Renal cortical epithelial cell (primary cell): ENCODE measurements at places on chromosomes 1 and 21.

DNA sequence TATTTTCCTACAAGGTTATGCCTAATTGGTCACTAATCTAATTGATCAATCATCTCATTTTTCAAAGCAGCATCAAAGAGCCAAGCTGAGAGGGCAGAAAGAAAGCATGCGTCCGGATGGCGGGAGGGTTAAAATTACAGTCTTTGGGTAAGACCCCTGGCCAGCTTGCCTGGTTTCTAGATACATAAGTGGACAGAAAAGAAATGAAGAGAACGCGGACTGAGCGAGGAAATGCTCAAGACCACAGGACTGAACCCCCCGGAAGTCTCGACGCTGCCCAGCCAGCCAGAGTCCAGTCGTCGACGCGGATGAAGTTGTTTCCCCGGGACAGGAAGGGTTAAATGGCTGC, 297.2 kb downstream of the OMA1 start:
- DNase-seq = no peak

- DNase-seq = no peak
These were observed 138.7 kb downstream of the RUNX1 start for GRCh38 chr21:34910396-34910795.

- peak; percentile 90 for DNase-seq
These were observed 325.9 kb downstream of the RPS6KC1 start for GRCh38 chr1:213376862-213377372.

DNA sequence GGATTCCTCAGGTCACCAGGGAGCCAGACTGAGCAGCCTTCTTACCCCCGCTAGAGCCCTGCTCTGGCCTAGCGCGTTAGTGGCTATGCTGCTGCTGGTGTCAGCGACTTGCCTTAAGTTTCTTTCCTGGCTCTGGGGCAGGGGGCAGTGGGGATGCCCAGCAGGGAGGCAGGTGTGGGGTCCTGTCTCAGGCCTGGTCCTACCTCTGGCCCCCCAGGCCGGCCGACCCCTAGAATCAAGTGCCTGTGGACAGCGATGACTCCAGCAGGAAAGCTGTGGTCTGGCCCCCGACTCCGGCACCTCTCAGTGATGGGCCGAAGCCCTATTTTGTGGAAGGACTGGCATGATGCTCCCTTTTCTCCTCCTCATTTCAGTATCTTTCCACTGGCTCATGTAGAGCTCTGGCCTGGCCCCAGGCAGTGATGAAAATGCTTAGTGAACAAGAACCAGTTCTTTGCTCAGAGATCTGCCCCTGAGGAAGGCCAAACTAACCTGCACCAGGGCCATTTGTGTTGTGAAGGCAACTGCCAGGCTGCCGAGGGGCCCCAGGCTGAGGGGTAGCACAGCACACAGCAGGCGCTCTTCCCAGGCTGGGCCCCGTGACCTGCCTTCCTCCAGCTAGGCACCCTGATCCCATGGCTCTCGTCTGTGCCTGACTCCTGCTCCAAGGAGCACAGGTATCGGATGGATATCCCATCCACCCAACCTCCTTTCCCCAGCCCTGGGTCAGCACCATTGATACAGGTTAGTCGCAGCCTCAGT, 23.7 kb downstream of the MRPL37 start:
- no peak for DNase-seq

GRCh38 chr1:179889589-179889988, 7.5 kb downstream of the TOR1AIP1 start:
- DNase-seq = no peak

DNA sequence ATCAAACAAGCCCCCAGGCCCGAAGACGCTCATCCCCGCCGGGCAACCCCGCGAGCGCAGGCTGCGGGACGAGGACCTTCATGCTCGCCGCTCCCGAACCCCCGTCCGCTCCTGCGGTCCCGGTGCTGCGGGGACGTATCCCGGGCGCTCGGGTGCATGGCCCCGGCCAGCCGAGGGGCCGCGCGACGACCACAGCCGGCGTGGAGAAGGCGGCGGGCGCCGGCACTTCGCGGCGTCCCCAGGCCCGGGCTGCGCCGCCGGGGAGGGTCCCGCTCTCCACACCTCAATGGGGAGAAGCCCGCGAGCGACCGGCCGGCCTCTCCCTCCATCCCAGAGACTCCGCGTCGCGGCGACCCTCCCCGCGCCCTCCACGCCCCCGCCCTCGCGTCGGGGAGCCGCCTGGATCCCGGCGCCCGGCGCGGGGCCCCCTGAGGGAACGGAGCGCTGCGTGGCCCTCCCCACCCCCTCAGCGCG, 401 bp downstream of the ERRFI1 start:
- DNase-seq = no peak

DNA sequence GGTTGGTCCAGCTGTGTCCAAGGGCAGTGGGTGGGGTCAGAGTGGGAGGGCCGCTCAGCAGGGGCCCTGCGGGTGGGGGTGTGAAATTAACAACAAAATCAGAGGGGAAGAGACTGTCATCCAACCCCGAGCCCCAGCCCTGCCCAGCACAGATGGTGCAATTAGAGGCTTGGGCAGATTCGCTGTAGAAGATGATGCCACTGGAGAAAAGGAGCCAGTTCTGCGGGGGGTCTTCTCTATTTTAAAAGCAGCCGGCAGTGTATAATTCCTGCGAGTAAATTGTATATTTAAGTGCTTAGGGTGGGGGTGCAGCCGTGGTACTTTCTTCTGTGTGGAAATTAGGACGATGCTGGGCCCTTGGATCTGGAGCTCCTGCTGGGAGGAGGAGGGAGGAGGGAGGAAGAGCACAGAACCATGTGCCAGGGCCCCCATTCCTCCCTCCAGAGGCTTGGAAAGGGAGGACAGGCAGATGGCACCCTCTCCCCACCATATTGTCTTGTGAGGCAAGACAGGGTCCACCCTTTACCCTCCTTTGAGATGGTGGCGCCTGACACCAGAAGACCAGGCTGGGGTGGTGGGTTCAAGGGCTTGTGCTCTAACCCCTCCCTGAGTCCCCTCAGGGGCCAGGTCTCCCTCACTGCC, 89.2 kb downstream of the ACTL8 start:
- DNase-seq = no peak

DNA sequence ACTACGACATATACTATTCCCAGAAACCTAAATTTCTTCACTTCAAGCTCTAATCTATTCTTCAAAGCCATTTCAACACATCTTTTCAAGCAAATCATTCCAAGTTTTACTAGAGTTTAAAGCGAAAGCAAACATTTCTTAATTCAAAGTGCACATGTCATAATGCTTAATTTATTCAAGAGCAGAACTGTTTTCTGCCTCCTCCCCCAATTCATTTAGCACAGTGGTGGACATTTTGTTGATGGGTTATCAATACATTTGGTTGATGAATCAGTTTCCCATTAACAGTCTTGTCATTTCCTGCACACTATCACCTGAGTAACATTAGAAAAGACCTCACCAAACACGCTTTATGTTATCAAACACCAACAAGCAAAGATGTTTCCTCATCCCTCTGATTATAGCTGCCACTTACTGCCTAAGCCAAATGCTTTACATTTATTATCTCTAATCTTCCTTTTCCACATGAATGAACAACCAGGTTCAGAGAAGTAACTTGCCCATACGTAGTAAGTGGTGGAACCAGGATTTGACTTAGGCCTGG, 2.0 kb downstream of the SRSF4 start:
- DNase-seq = peak; percentile 53

- DNase-seq = no peak
These were observed 1.5 kb upstream of the ST6GALNAC5 start for GRCh38 chr1:76865696-76866286.

DNA sequence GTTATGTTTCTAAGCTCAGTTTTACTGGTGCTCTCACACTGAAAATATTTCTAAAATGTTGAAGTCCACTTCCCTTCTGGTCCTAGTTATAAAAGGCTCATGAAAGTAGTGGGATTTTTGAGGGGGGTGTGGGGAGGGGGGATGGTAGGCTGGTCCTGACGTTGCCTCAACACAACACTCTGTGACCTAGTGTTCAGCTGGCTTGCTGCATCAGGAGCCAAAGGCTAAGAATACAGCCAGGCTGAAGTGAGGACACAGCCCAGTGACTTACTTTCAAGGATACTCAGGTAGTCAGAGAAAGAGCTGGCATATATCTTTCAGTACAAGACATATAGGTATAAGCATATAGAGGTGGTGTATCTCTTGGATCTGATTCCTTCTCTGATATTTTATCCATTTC, 151.9 kb upstream of the C8B start:
- no peak for DNase-seq

- peak; percentile 87 for DNase-seq
These were observed 357.9 kb upstream of the USP24 start for GRCh38 chr1:55572878-55573734.

DNA sequence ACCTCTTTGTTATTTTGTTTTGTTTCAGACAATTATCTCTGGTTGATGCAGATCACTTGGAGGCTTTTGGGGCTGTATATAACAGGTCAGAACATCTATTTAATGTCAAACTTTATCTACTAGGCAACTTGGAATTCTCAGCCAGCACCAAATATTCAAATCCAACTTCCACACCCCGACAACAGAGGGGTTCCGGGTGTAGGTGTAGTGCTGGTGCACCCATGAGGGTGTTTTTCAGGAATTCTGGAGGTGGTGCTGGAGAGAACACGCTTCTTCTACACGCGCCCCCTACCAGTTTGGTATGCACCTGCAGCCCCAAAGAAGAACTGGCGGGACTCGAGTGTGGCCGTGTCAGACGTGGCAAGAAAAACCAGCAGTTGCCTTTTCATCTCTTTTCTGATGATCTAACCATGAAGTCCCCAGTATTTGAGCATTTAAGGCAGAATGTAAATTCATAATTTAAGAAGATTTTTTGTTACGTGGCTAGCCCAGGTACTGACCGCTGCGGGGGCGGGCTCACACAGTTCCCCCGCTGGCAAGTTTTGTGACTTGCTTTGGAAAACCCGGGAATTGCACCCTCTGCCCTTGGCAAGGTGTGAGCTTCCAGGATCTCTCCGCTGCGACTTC, 462 bp upstream of the TLCD4 start:
- DNase-seq = peak; percentile 59

- no peak for DNase-seq
These were observed 47.5 kb downstream of the TMCO4 start for GRCh38 chr1:19752083-19752696.

DNA sequence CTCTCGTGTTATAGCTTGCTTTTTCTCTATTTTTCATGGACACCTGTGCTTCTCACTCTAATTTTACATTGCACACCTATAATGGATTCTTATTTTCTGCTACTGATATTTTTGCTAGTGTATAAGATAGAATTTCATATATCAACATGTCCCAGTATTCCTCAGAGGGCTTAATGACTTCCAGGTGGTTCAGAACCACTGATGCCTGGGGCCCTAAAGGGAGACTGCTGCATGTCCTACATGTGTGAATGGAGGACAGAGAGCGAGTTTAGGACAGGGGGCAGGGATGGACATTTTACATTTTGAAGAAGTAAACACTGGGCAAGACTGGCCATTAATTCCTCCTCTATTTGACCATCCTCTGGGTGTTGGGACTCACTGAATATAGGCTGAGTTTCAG, 100.6 kb downstream of the DISC1 start:
- DNase-seq = no peak

DNA sequence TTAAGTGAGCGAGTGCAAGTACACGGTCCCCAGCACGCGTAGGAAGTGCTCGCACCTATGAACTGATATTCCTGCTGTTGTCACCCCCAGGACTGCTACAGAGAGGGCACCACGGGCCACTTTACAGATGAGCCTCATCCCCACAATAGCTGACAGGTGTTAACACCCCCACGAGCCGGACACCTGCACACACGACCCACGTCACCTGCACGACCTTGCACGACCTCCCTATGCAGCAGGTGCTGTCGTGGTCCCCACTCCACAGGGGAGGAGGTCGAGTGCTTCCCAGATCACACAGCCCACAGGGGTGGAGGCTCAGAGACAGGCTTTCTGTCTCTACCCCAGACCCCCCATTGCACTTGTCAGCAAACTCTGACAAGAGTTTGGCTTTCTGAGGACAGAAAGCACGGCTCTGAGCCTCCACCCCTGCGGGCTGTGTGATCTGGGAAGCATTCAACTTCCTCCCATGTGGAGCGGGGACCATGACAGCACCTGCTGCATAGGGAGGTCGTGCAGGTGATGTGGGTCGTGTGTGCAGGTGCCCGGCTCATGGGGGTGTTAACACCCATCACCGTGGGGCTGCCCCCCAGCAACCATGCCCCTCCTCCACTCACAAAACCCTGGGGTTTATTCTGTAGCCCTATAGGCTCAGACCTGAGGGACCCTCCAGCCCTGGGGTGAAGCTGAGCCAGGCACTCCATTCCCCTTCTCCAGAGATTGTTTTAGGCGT, 80.8 kb downstream of the MATN1 start:
- DNase-seq = no peak

- DNase-seq = no peak
These were observed 14.4 kb upstream of the C8B start for GRCh38 chr1:56979986-56980755.

GRCh38 chr1:241738284-241739078, 86.4 kb downstream of the WDR64 start:
- DNase-seq = no peak

DNA sequence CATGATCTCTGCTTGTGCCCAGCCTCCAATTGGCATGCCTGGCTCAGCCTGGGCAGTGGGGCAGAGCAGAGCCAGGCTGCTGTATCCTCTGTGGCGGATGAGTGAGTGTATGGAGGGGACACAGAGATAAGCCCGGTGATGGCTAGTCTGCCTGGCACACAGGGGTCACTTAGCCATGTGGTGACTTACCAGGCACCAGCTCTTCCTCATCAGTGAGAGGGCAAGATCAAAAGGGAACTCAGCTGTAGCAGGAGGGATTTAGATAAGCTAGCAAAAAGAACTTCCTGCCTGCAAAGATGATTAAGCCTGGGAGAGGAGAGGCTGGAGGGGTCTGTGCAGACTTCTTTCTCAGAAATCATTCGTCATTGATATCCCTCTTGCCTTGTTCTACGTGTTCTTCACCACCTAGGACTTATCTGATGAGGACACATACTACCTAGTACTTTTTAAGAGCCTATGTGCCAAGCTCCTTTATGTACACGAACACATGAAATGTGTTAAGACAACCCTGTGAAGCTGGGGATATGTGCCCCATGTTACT, 7.9 kb downstream of the KIF21B start:
- no peak for DNase-seq

- no peak for DNase-seq
These were observed 21.0 kb downstream of the H3-3A start for GRCh38 chr1:226083302-226084101.

DNA sequence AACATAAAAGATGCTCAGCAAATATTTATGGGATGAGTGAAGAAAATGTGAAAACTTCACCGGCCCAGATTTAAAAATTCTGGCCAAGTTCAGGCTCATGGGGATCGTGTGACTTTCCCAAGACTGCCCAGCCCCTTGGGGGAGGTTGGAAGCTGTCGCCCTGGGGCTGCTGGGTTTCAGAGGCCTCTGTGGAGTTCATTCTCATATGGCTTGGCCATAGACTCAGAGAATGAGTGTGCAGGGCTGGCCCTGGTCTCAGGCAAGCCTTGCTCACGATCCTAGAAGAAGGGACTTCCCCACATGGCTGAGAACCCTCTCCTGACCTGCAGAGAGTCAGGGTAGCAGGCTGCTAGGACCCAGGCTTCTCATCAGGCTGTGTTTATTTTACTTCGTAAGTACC, 24.6 kb downstream of the PADI2 start:
- no peak for DNase-seq

DNA sequence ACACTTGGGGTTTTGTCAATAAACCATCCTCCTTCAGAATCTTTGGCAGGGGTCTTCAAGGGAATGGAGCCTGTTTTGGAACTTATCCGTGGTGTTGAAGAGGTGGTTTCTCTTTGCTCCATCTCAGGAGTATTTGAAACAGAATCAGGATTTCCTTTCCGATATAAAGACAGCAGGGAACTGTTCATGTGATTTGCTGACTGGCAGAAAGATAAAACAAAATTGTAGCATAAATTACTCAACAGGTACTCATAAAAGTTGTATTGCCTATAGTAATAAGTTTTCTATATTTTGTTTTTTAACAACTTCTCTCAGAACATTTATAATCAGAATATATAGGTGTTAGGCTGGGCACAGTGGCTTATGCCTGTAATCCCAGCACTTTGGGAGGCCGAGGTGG, 21.9 kb downstream of the NVL start:
- DNase-seq = no peak
